H9 (cell line): ENCODE measurements at places on chromosomes 13 and 19. TPM values are rescaled to one million over a fixed set of nuclear protein-coding genes. Genes with fewer than 3 reads are reported as not detected.

- no peaks in the 10 kb centered on the region for H3K4me1 ChIP-seq
- H3K27ac ChIP-seq = no peak overlapping the region
- no peaks in the 10 kb centered on the region for H3K27me3 ChIP-seq
- no peak overlapping the region for H3K4me3 ChIP-seq
Measured at GRCh38 chr13:53254500-53254899, 225.9 kb downstream of the OLFM4 start.

DNA sequence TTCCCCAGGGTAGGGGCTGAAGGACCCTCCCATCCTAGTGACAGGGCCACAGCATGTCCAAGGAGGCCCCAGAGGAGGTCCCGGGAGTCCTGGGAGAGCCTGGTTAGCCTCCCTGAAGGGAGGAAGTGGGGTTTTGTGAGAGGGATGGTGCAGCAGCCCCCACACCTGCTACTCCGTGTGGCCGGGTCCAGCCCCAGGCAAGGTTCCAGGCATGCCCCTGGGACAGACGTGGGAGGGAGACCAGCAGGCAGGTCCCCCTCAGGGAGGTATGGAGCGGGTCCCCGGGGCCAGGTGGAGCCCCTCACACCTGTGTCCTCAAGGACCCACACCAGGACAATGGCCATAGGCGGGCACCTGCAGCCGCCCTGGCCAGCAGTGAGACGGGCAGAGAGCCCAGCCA lies 1.9 kb upstream of the F7 start:
- no peak overlapping the region for H3K4me3 ChIP-seq
- no peaks in the 10 kb centered on the region for H3K36me3 ChIP-seq
- no peaks in the 10 kb centered on the region; the same call in 1 of the 2 replicates for H3K4me1 ChIP-seq
- no peak overlapping the region for H3K27ac ChIP-seq
- no peak for DNase-seq
- H3K27me3 ChIP-seq = no peaks in the 10 kb centered on the region

GRCh38 chr13:61136093-61136492 lies 279.6 kb downstream of the PCDH20 start:
- H3K27me3 ChIP-seq = no peaks in the 10 kb centered on the region
- no peak overlapping the region for H3K27ac ChIP-seq
- DNase-seq = no peak
- H3K4me1 ChIP-seq = peaks cover 2% of the 10 kb centered on the region; the same call in 1 of the 2 replicates
- no peaks in the 10 kb centered on the region for H3K36me3 ChIP-seq

The ZSCAN18 gene
- 35.4 and 40.1 TPM in 2 replicates for total RNA-seq

The SIGLEC8 gene
- total RNA-seq = not detected in 2 replicates

- no peaks in the 10 kb centered on the region; the same call in 1 of the 2 replicates for H3K4me1 ChIP-seq
- no peaks in the 10 kb centered on the region for H3K27me3 ChIP-seq
- peaks cover 7% of the 10 kb centered on the region for H3K36me3 ChIP-seq
Measured at GRCh38 chr13:42174344-42175162, 97.4 kb upstream of the AKAP11 start.

- H3K4me1 ChIP-seq = no peaks in the 10 kb centered on the region; the same call in 1 of the 2 replicates
- H3K27me3 ChIP-seq = no peaks in the 10 kb centered on the region
- peaks cover 11% of the 10 kb centered on the region; the same call in 2 of the 3 replicates for H3K36me3 ChIP-seq
- DNase-seq = no peak
- H3K27ac ChIP-seq = no peak overlapping the region
Measured at GRCh38 chr13:114115191-114115671, 17.2 kb downstream of the RASA3 start.

- peaks cover 3% of the 10 kb centered on the region; the same call in 1 of the 2 replicates for H3K4me1 ChIP-seq
- no peaks in the 10 kb centered on the region; the same call in 1 of the 2 replicates for H3K36me3 ChIP-seq
- no peak overlapping the region for H3K27ac ChIP-seq
- no peak overlapping the region for H3K4me3 ChIP-seq
- peak; percentile 66 for DNase-seq
- H3K27me3 ChIP-seq = no peaks in the 10 kb centered on the region; the same call in 1 of the 2 replicates
Measured at GRCh38 chr19:48806818-48807589, 3.8 kb downstream of the BCAT2 start.

The ZNF729 gene
- total RNA-seq = not detected in 2 replicates

The PSG7 gene
- not detected in 2 replicates for total RNA-seq

DNA sequence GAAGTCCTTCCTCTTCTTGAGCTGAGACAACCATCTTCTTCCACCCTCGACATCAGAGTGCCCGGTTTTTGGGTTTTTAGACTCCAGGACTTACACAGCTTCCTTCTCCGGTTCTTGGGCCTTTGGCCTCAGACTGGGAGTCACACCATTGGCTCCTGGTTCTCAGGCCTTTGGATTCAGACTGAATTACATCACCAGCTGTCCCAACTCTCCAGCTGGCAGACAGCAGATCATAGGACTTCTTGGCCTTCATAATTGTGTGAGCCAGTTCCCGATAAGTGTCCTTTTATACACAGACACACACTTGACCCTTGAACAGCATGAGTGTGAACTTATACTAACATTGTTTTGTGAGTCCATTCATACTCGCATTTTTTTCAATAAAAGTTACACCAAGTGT lies 166.0 kb upstream of the UBL3 start:
- no peak for DNase-seq
- no peaks in the 10 kb centered on the region for H3K36me3 ChIP-seq
- H3K27ac ChIP-seq = no peak overlapping the region
- no peaks in the 10 kb centered on the region for H3K27me3 ChIP-seq

- no peak overlapping the region for H3K27ac ChIP-seq
- peaks cover 48% of the 10 kb centered on the region for H3K36me3 ChIP-seq
- no peaks in the 10 kb centered on the region for H3K27me3 ChIP-seq
- DNase-seq = no peak
Measured at GRCh38 chr19:58145849-58146248, 4.7 kb downstream of the ZNF329 start.

GRCh38 chr13:102386461-102386860 lies 15.4 kb downstream of the FGF14 start:
- H3K4me3 ChIP-seq = no peak overlapping the region
- no peak overlapping the region for H3K27ac ChIP-seq
- no peaks in the 10 kb centered on the region for H3K27me3 ChIP-seq
- DNase-seq = no peak
- H3K36me3 ChIP-seq = no peaks in the 10 kb centered on the region

DNA sequence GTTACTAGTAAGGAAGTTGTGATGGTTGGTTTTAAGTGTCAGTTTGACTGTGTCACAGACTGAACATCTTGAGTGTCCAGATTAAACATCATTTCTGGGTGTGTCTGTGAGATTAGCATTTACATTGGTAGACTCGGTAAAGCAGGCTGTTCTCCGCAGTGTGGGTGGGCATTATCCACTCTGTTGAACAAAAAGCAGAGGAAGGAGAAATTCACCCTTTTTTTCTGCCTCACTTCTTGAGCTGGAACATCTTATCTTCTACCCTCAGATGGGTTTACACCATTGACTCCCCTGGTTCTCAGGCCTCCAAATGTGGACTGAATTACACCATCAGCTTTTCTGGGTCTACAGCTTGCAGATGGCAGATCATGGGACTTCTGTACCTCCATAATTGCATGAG lies 63.7 kb upstream of the ZDHHC20 start:
- H3K4me3 ChIP-seq = no peak overlapping the region
- no peak for DNase-seq
- peaks cover 9% of the 10 kb centered on the region for H3K36me3 ChIP-seq
- H3K27me3 ChIP-seq = no peaks in the 10 kb centered on the region
- H3K27ac ChIP-seq = no peak overlapping the region
- H3K4me1 ChIP-seq = no peaks in the 10 kb centered on the region

The HS6ST3 gene
- 0.44 and 0.48 TPM in 2 replicates for total RNA-seq

GRCh38 chr19:2834294-2834871 lies 6.9 kb upstream of the ZNF555 start:
- no peak overlapping the region for H3K27ac ChIP-seq
- no peak overlapping the region for H3K4me3 ChIP-seq
- no peaks in the 10 kb centered on the region for H3K27me3 ChIP-seq

- no peak for DNase-seq
- H3K36me3 ChIP-seq = no peaks in the 10 kb centered on the region
- H3K4me3 ChIP-seq = no peak overlapping the region
- no peaks in the 10 kb centered on the region; the same call in 1 of the 2 replicates for H3K4me1 ChIP-seq
- H3K27me3 ChIP-seq = no peaks in the 10 kb centered on the region
Measured at GRCh38 chr13:77860507-77860981, 58.1 kb downstream of the EDNRB start.

- no peaks in the 10 kb centered on the region for H3K27me3 ChIP-seq
- no peaks in the 10 kb centered on the region for H3K4me1 ChIP-seq
- no peak overlapping the region for H3K4me3 ChIP-seq
- DNase-seq = no peak
- H3K36me3 ChIP-seq = no peaks in the 10 kb centered on the region
Measured at GRCh38 chr13:24234200-24234915, 73.8 kb downstream of the SPATA13 start.

DNA sequence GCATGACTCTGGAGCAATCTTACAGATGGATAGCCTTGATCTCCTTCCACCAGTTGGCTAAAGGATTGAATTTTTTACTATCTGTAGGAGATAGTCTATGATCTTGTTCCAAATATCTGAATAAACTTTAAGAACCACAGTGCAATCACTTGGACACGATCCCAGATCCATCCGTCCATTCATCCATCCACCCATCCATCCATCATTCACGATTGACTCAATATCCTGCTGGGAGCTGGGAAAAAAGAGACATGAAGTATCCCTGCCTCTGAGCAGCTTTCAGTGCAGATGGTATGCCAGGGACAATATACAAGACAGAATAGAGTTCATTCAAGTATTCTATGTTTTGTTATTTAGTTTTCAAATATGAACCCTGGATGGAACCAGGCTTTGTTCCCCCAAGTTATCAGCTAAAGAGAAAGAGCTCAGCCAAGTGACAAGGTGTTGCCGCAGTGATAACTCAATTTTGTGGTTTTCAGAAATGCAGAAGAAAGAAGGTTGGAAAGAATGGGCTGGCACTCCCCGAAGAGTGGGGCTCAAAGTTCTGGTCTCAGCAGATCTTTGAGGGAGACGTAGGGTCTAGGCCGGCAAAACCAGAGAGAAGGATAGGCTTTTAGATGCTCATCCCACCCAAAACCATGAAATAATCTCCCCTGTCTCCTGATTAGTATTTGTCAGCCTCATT lies 66.3 kb downstream of the IRS2 start:
- H3K36me3 ChIP-seq = no peaks in the 10 kb centered on the region
- H3K4me3 ChIP-seq = no peak overlapping the region
- H3K27me3 ChIP-seq = no peaks in the 10 kb centered on the region
- no peak for DNase-seq

- no peaks in the 10 kb centered on the region for H3K36me3 ChIP-seq
- DNase-seq = peak; percentile 74
- H3K4me3 ChIP-seq = no peak overlapping the region
- no peaks in the 10 kb centered on the region for H3K4me1 ChIP-seq
Measured at GRCh38 chr19:5823579-5824281, 15.8 kb downstream of the FUT6 start.

The PTGER1 gene
- total RNA-seq = 0.63 and 0.66 TPM in 2 replicates

DNA sequence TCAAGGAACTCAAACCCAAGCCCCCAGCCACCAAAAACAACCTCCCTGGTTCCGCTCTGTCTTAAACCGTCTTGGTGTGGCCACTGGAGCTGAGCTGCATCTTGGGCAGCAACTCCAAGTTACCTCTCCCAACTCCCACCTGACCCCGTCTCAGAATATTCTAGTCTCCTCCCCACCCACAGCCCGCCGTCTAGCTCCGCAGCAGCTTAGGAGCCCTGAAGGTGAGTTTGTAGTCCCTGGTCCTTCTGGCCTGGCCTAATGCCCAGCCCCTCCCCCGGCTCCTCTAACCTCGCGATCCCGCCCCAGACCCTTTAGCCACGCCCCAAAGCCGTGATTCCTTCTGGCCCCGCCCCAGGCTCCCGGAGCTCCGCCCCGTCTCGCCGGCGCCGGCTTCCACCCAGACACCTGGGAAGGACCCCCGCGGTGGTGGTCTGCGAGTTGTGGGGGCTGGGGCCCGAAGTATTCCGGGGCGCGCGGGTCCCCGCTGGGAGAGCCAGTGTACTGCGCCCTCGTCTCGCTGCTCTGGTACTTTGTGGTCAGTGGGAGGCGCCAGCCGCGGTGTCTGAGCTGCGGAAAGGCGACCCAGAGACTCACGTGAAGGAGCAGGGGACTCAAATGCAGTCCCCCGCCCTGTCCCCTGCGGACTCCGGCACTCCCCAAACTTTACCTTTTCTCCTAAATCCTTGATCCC lies 2.5 kb upstream of the LHB start:
- peaks cover 6% of the 10 kb centered on the region; the same call in 2 of the 3 replicates for H3K36me3 ChIP-seq
- H3K27ac ChIP-seq = no peak overlapping the region
- no peaks in the 10 kb centered on the region; the same call in 1 of the 2 replicates for H3K27me3 ChIP-seq

The LGALS4 gene
- 0.37 and 0.68 TPM in 2 replicates for total RNA-seq

GRCh38 chr19:31597616-31598015 lies 248.4 kb upstream of the TSHZ3 start:
- no peak overlapping the region for H3K27ac ChIP-seq
- no peaks in the 10 kb centered on the region; the same call in 1 of the 2 replicates for H3K4me1 ChIP-seq
- H3K36me3 ChIP-seq = no peaks in the 10 kb centered on the region
- no peak for DNase-seq

The ZNF726 gene
- 0.11 and 0.18 TPM in 2 replicates for total RNA-seq

The CGB7 gene
- 1.2 TPM in 2 replicates for total RNA-seq

The RXFP2 gene
- not detected in 2 replicates for total RNA-seq

DNA sequence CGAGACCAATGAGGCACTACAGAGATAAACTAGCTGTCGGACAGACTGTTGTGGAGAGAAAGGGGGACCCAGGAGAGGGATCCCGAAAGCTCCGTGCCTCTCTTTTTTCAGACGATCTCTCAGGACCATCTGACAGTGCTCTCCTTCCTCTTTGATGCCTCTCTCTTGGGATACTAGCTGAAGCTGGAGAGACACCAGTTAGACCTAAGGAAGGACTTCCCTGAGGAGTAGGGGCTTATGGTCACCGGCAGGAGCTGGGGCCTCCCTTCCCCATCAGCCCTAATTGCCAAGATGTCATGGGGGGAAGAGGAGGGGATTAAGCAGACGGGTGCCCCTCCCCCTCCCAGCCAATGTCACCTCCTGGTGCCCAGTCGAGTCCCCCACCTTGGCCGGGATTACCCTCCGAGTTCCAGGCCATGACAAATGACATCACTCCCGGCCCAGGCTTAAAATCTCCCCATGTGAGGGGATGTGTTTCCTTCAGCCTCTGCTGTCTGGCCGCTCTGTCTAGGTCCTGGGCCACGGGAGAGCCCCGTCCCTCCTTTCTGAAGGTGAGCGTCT lies at the start of gene CRX:
CRX (plus strand) TSS at position 478 of the 561 bp plus-strand sequence. CDS start 12,507 bp downstream, outside the sequence.
- DNase-seq = no peak
- H3K27ac ChIP-seq = no peak within 1 kb of the TSS
- H3K36me3 ChIP-seq = no peaks in the 10 kb centered on the region
- no peaks in the 10 kb centered on the region for H3K4me1 ChIP-seq
- H3K27me3 ChIP-seq = no peaks in the 10 kb centered on the region

GRCh38 chr13:80888390-80888789 lies 547.5 kb upstream of the SPRY2 start:
- no peaks in the 10 kb centered on the region for H3K36me3 ChIP-seq
- no peak overlapping the region for H3K4me3 ChIP-seq
- no peak overlapping the region for H3K27ac ChIP-seq
- no peak for DNase-seq
- no peaks in the 10 kb centered on the region for H3K27me3 ChIP-seq
